ENCODE measurements at places on chromosomes 2 and 18.

DNA sequence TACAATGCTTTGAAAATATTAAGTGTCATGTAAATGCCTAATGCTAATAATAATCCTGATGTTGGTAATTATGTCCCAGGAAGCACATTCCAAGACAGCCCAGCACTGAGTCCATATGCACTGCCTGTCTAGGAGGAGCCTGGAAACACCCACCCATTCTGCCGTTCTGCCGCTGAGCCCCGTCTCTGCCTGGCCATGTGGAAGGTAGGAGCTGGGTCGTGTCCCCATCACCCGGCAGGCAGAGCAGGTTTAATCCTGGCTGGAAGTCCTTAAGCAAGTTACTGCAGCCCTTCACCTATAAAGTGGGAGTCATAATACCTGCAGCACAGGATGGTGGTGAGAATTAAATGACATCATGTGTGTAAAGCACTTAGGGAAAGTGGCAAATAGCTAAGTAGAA, 13.1 kb upstream of the EN1 start:
- DNase-seq, result no peak

GRCh38 chr2:85162746-85163301, 29.6 kb downstream of the TCF7L1 start:
- peak; percentile 52 for DNase-seq

- no peak for DNase-seq
Measured at GRCh38 chr2:46701152-46701551, 214.5 kb downstream of the MCFD2 start.

- no peak for DNase-seq
Measured at GRCh38 chr18:3492721-3493120, 42.7 kb downstream of the TGIF1 start.

- no peak for DNase-seq
Measured at GRCh38 chr18:54161267-54161666, 63.2 kb downstream of the MBD2 start.

GRCh38 chr2:165870346-165870745, 76.3 kb upstream of the GALNT3 start:
- no peak for DNase-seq

GRCh38 chr2:230230087-230230486, 4.6 kb downstream of the SP140 start:
- DNase-seq, result no peak

DNA sequence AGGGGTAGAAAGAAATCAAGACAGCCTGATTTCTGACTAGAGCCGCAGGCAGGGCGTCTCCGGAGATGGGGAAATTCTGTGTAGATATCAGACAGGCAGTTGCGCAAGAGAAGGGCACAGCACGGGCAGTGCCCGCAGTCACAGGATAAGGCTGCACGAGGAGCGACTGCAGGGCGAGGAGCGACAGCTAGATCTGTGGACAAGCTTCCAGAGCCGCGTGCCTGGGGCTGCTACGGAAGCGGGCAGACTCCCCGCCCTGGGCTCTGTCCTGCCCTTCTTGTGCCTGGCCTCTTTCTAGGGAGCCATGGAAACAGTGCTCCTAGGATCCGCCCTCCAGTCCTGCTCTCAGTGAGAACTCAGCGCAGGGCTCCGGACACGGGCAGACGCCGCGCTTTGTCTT, 12.6 kb downstream of the MC5R start:
- no peak for DNase-seq

- no peak for DNase-seq
Measured at GRCh38 chr2:160492401-160493226, 993 bp downstream of the RBMS1 start.

DNA sequence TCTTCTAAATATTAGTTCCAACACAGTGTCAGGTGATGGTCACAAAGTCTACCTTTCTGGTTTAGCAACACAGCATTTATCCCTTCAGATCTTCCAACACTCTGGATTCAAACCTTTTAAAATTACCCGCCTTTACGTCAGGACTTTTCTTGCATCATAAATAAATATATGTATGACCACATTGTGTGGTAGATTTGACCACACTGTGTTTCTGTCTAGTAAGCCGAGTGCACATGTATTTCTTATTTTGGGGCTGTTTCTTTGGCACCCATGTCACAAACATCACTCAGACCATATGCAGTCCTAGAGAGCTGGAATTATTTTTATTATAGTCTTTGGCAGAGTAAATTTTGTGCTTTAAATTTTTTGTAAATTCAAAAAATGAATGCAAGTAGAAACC, 172.1 kb downstream of the ANKRD44 start:
- no peak for DNase-seq

- no peak for DNase-seq
Measured at GRCh38 chr2:152580714-152581113, 136.5 kb downstream of the PRPF40A start.

- DNase-seq, result peak; percentile 73
Measured at GRCh38 chr2:161122772-161123530, 37.3 kb upstream of the TANK start.

Measured in natural killer cell treated with Interleukin-12 subunit alpha and Interleukin-12 subunit beta and Interleukin-15 and Interleukin-18, amount 100 ng/mL, for 72 hours (primary cell).